Tongue (tissue), 3 donors: ENCODE measurements at places on chromosomes 3 and 15. TPM values are rescaled to one million over a fixed set of nuclear protein-coding genes. Genes with fewer than 3 reads are reported as not detected.
A peak's percentile ranks its signal among the peaks of the same experiment; 100 is the strongest.

GRCh38 chr3:185733980-185734724 lies 90.7 kb downstream of the IGF2BP2 start:
- peak; percentile 77 for DNase-seq

DNA sequence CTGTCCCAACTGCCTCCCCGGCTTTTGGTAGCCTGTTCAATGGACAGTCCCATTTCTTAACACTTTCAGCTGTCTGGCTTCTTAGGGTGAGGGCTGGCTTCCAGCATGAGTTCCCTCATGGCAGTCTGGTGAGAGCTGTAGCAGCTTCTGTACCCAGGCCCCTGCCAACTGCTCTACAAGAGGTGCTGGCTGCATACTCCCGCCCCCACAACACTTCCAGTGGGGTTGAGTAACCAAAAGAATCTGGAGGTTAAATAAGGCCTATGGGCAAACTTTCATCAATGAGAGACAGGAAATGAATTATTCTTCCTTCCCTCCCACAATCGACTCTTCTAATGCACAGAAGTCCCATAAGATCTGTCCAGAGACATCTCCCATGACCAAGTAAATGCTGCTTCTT lies 145.0 kb downstream of the NEK10 start:
- no peak for DNase-seq

GRCh38 chr3:71101626-71102025 lies 481.9 kb downstream of the FOXP1 start:
- peak; percentile 33 for DNase-seq

DNA sequence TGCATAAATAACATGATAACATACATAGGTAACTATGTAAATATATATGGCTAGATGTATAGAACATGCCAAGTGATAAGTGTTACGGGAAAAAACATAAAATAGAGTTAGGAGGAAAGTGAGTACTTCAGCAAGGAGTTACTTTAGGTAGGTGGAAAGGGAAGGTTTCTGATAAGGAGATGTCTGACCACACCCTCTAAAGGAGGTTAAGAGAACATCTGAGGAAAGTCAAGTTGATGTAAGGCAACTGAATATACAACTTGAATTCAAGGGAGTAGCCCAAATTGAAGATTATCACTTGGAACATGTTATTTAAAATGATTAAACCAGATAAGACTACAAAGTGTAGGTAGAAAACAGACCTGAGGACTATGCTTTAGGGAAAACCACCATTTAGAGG lies 13.8 kb downstream of the PIERCE2 start:
- no peak for DNase-seq

DNA sequence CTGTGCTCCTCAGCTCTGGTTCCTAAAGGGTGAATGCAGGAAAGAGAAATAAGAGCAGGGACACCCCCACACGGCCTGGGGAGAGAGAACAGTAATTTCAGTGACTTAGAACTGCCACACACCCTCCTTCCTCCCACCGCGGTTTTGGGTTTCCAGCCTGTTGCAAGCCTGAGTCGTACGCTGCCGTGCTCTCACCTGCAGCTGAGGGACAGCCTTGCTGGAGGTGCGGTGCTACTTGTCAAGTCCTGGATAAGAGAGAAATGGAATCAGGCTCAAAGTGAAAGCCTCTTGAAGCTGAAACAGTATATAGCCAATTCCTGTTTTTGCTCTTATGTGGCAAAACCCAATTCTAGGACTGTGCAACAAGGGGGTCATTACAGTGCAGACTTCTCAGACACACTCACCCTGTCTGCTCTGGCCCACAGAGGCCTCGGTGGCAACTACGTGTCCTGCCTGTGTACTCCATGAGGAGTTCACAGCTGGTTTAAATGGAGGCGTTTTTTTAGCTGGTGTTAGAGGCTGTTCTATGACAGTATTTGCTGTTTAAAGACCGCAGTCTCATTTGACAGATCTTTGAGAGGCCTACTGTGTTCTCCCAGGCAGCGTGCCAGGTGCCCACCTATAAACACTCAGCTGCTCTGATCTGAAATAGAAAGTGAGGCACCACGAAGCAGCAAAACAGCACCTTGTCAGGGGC lies 42.9 kb downstream of the TBC1D2B start:
- peak; percentile 43 for DNase-seq

- no peak for DNase-seq
These were observed 21.1 kb upstream of the SATB1 start for GRCh38 chr3:18446149-18446825.

Gene SCAANT1
- not detected for total RNA-seq

DNA sequence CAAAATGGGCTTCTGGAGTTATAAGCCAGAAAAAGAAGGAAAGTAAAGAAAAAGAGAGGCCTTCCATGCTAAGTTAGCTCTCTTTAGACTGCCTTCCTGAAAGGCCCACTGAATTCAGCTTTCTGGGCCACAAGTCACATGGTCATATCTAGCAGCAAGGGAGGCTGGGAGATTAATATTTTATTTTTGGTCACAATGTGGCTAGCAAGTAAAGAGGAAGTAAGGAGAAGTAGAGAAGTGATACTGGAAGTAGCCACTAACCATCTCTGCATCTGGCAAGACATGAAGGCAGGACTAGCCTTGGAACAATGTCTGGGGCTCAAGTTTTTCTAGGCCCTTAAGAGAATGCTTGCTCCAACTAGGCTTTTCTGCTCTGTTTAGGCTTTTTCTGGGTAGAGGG lies 81.8 kb upstream of the UBE2E1 start:
- no peak for DNase-seq

Gene CHRD
- total RNA-seq, result 33.5 TPM

DNA sequence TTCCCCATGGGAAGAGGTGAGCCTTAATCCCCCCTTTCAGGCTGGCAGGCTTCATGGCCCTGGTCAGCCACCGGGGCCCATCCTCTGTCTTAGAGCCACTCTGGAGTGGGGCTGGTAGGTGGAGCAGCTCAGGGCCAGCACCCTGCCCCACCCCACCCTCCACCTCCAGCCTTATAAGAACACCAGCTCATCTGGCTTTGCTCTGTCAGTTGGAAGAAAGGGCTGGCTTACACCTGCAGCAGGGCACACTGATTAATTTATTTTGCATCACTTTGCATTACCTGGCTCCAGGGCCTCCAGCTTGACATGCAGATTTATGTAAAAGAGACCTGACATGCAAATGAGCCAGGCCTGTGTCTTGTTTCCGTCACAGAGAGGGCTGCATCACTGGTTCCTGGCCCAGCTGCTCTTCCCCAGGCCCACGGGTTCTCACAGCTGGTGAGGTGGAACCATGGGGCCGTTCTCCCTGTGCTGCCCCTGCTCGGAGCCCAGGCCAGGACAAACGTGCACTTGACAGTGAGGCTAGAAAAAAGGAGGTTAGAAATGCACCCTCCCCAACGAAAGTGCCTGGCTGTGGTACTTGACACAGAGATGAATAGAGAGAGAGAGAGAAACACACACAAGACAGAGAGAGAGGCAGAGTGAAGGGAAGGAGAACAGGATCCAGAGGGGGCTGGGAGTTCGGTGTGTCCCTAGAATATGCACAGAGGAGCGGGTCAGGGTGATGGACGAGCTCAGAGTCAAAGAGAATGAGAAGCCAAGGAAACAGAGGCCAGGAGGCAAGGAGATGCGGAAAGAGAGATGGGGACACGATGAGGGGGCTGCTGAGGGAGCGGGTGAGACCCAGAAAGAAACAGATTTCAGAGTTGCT lies 44.5 kb upstream of the MAGEF1 start:
- DNase-seq, result no peak

- DNase-seq, result no peak
These were observed 17.8 kb downstream of the RUBCN start for GRCh38 chr3:197718891-197719290.

Gene COL7A1
- total RNA-seq, result 54.8 TPM

DNA sequence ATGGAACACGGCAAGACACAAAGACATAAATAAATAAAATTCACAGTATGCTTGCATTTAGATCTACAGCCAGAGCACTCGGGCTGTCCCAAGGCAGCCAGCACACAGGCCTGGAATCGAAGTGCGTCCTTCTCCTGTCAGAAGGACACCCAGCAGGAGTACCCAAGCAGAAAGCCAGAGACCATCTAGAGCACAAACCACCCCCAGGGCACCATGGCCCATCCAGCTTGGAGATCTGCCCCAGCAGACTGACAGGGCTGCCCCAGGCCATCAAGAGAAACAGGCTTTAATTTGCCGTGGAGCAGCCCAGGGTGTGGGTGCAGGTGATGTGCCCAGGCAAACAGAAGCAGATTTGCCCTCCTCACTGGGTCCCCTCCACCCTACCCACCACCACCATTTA lies 7.8 kb upstream of the SPATA12 start:
- no peak for DNase-seq

DNA sequence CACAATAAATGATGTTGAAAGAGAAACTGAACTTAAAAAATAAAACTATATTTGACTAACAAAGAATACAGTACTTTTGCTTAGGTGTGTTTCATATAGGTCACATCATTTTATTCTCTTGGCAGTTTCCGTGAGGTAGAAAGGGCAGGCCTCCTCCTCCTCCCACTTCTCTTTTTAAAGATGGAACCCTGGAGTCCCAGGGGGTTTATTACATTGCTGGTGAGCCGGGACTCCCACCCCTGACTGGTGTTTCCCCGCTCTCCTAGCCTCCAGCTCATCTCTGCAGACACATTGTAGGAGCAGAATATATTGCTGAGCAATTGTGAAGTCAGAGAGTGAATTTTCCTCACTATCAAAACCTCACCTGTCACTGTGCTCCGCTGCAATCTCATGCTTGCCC lies 30.0 kb downstream of the ZDHHC23 start:
- DNase-seq, result no peak

Gene RTP3
- total RNA-seq, result not detected

- peak; percentile 95 for DNase-seq
These were observed 322.1 kb downstream of the MEX3B start for GRCh38 chr15:81723701-81724100.

Gene MUC4
- total RNA-seq, result 7.8 TPM

Gene KLHL6
- 4.2 TPM for total RNA-seq

GRCh38 chr3:136353461-136353860 lies 103.3 kb downstream of the PCCB start:
- DNase-seq, result no peak

DNA sequence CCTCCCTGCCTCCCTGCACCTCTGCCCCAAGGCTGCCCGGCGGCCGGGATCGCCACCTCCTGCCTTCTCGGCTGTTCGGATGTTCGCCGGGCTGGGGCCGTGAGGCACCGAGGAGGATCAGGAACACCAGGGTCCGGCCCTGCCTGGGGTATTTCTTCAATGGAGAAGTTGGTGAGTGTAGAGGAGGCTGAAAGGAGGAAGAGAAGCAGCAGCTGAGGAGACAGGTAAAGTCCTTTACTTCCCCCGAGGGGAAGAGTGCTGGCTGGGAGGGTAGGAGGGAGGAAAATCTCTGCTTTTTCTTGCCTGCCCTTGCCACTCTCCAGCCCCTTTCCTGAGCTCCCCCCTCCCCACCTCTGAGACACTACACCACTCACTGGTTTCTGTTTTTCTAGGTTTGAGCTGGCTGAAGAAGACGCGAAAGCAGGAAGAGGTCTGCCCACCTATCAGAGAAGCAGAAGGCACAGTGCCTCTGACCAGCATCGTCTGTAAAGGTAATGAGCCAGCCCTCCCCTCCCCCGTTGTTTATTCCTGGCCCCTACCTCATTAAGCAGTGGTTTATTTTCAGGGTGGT lies 519 bp downstream of the ASB7 start:
- DNase-seq, result no peak

GRCh38 chr15:100966997-100967396 lies 47.8 kb downstream of the LRRK1 start:
- no peak for DNase-seq

DNA sequence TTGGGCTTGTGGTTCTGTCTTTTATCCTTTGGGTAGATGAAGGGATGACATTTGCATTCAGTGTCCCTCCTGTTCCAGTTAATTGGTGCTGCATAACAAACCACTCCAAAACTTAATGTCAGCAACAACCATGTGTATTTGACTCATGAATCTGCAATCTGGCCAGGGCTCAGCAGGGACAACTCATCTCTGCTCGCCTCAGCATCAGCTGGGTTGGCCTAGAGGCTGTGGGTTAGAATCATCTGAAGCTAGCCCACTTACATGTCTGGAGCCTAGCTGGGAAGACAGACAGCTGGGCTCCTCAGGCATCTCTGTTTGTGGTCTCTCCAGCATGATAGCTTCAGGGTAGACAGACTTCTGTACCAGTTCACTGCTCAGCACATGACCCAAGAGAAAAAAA lies 92.0 kb downstream of the TMEM108 start:
- no peak for DNase-seq

DNA sequence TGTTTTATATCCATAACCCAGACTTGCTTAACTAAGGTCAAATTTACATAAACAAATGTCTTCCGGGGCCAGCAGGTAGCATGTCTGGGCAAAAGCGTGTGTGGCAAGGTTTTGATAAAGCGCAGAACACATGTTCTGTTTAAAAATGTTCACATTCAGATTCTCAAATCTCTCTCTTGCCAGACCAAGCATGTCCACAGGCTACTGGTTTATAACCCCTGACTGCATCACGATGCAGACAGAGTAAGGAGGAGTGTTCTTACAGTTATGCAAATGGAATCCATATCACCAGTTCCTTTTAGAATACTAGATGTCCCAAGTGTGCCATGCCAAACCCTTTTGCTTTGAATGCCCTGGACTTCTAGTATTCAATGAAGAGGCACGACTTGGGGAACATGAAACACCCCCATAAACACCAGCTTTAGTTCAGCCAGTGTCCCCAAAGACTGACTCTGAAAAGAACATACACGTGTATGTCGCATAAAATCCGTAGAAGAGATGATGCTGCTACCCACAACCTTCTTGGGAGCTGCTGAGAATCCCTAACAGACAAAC lies 412.0 kb downstream of the CNTN4 start:
- DNase-seq, result peak; percentile 2

Gene ZNF445
- total RNA-seq, result 23.4 TPM

- DNase-seq, result no peak
These were observed 539.4 kb downstream of the CADM2 start for GRCh38 chr3:85498177-85498576.

DNA sequence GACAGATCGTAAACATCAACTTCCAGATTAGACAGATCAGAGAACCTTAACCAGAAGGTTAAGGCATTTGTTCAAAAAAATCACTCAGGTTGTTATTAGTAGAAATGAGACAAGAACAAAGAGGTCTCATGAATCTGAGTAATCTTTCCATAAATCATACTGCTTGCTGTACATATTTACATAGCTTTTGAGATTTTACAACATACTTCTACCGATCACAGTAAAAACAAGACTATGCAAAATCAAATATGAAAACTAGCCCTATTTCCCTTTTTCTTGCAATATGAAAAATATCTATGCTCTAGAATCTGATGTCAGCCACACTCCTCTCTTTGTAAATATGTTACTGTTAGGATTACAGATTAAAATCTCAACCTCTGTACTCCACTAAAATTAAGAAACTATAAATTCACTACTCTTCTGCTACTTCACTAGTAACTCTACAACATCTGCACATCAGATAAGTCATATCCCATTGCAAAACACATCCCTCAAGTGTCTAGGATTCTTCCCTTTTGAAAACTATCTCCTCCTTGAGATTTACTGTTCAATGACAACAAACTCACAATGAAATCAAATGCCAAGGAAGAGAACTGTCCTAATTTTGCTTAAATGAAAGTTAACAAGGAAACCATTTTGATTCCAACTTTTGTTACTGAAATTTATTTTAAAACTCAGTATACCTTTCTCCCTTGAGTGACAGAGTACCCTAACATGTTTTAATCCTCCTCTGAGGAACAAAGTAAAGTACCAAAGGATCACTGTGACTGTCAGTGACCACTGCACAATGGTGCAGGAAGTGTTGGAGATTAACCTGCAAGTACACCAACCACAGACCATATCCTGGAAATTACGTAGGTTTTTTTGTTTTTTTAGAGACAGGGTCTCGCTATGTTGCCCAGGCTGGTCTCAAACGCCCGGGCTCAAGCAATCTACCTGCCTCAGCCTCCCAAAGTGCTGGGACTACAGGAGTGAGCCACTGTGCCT lies 12.8 kb downstream of the DCUN1D1 start:
- no peak for DNase-seq

- peak; percentile 11 for DNase-seq
These were observed 150.5 kb downstream of the RSRC1 start for GRCh38 chr3:158260392-158260791.
